ENCODE measurements at places on chromosomes 7 and 10. TPM values are rescaled to one million over a fixed set of nuclear protein-coding genes. Genes with fewer than 3 reads are reported as not detected.

The ZNF282 gene
- 13.2 TPM for total RNA-seq

The ARHGAP22 gene
- total RNA-seq = 3.5 TPM

The AGAP5 gene
- total RNA-seq = 2.6 TPM

The NPC1L1 gene
- total RNA-seq = 0.05 TPM

The IFT22 gene
- 26.5 TPM for total RNA-seq

- DNase-seq = peak; percentile 82
Observed at GRCh38 chr10:129888784-129889616, 75.1 kb downstream of the EBF3 start.

- no peak for DNase-seq
Observed at GRCh38 chr7:125195156-125195555, 265.5 kb upstream of the POT1 start.

DNA sequence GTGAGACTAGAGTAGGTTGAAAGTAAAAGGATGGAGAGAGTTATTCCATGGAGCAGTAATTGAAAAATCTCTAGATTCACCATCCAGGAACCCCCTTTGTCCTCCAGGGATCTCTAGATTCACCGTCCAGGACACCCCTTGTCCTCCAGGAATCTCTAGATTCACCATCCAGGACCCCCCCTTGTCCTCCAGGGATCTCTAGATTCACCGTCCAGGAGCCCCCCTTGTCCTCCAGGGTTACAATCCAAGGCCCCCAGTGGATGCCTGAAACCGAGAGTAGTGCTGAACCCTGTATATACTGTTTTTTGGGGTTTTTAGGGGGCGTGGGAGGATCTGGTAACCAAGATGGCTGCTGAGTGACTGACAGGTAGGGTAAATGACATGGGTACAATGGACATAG is 38.3 kb upstream of the PPP2R2D start:
- DNase-seq = no peak

DNA sequence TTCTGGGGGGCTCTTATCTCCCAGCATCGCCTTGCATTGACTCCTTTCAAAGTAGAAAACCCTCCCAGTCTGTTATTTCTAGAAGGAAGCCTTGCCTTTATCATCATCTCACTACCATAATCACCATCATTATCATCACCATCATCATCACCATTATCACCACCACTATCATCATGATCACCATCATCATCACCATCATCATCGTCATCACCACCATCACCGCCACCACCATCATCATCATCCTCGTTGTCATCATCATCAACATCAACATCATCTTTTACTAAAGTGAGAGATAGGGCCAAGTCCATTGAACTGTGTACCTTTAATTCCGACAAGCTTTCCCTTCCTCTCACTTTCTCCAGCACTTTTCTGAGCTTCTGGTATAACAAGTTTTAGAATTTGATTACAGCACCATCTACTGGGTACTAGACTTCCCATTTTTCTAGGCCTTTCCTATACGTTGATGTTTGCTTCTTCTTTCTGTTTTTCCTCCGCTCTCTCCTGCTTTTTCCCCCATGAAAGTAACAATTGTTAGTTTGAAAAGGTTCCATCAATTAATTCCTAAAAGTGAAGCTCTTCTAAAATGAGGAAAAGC is 226.4 kb downstream of the BUB3 start:
- no peak for DNase-seq

- DNase-seq = no peak
Observed at GRCh38 chr7:44067064-44067951, 1.9 kb upstream of the PGAM2 start.

GRCh38 chr7:36019980-36020379 is 133.1 kb upstream of the EEPD1 start:
- DNase-seq = no peak

DNA sequence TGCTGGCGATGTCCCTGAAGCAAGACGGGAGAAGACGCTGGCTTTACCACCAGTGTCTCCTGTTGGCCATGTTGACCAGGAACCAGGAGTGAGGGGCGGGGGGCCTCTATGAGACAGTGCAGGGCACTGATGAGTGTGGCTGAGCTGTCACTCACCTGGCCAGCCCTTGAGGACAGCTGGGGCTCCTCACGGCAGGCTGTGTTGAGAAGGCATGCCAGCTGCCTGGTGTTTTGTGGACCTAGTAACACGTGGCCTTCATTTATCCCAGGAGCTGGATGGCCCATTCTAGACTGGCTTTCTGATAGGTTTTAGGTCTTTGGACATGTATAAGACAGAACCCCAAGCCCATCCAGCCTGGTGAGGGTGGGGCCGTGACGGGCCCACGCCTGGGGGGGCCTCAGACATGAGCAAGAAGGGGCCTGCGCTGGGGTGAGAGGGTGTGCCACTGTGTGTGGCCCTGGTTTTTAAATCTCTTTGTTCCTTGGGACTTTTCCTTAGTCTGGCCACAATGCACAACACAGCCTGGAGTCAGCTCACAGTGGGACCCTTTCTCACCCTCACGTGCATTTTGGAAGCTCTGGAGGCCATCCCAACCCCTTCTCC is 10.5 kb downstream of the RHBDD2 start:
- DNase-seq = no peak

DNA sequence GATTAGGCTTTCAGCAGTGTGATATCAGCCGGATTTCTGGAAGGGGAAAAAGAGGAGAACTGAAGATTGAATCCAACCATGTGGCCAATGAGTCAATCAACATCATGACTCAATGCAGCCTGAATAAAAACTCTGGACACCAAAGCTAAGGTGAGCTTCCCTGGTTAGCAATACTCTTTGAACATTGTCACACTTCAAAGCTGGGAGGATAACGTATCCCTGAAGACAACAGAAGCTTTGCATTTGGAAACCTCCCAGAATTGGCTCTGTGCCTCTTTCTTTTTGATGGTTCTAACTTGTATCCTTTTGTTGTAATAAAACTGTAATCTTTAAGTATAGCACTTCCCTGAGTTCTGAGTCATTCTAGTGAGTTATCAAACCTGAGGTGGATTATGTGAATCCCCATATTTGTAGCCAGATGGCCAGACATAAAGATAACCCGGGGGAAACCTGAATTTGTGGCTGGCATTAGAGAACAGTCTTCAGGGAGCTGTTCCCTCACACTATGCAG is 284.4 kb downstream of the IPMK start:
- no peak for DNase-seq

DNA sequence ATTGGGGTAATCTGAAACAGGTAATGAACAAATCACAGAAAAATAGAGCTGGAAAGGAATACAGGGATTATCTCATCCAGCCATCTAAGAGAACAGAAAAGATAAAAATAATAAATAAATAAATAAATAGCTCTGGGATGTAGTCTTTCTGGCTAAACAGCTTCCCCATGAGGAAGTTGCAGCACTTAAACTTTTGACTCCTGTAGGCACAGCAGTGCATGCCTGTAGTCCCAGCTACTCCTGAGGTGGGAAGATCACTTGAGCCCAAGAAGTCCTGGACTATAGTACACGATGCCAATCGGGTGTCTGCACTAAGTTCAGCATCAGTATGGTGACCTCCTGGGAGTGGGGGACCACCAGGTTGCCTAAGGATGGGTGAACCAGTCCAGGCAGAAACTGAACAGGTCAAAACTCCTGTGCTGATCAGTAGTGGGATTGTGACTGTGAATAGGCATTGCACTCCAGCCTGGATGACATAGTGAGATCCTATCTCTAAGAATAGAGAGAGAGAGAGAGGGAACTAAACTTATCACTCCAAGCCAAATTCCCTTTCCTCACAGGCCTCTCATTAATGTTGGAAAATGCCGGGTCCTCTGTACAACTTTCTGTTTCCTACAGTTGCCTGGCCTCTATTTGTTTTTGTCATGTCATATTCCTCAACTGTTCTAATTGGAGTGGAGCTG is 61.7 kb upstream of the CDK13 start:
- no peak for DNase-seq

- peak; percentile 73 for DNase-seq
Observed at GRCh38 chr10:49106451-49106850, 8.9 kb downstream of the VSTM4 start.

GRCh38 chr7:33040803-33041516 is 21.6 kb downstream of the NT5C3A start:
- DNase-seq = no peak

- DNase-seq = no peak
Observed at GRCh38 chr7:5143935-5144903, 45.8 kb upstream of the WIPI2 start.

- DNase-seq = no peak
Observed at GRCh38 chr10:96846926-96847325, 14.8 kb downstream of the LCOR start.

DNA sequence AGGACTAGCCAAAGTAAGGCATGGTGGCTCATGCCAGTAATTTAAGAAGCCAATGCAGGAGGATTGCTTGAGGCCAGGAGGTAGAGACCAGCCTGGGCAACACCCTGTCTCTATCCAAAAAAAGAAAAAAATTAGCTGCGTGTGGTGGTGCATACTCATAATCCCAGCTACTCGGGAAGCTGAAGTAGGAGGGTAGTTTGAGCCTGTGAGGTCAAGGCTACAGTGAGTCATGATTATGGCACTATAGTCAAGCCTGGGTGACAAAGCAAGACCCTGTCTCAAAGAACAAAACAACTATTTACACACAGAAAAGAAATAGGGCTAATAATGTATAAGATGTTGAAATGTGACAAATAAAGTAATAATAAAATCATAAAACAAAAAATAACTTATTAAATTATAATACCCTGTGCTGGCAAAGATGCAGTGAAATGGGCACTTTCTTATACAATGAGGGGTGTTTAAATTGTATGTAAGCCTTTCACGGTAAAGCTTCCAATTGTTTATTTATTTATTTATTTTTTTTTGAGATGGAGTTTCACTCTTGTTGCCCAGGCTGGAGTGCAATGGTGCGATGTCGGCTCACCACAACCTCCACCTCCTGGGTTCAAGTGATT is 175.2 kb downstream of the TPST1 start:
- DNase-seq = no peak

DNA sequence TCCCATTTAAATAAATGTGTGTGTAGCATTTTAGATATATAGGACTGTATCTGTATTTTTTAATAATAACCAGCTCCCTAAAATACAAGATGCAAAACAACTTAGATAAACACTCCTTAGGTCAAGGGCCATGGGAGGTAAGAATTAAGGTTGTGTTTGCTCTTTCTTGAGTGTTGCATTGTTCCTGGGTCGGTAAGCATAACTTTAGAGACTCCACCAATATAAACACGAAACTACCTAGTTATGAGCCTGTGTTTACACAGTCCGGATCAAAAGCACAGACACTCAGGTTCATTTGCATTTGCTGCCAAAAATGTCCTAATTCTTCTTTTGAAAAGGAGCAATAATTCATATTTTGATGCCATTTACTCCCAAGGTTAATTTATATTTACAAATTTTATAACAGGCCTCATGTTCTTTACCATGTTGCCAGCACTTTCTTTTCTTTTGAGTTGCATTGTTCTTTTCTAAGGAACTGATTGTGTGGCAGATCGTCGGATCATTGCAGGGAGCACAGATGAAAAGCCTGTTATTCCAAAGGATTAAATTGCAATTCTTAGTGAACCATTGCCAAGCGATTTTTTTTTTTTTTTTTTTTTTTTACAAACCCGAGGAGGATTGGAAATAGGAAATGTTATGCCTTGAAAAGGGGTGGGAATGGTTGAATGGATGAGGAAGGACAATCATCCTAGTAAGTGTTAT is 45.8 kb upstream of the GLCCI1 start:
- DNase-seq = no peak

GRCh38 chr7:1053002-1053411 is 8.7 kb downstream of the GPR146 start:
- peak; percentile 69 for DNase-seq

DNA sequence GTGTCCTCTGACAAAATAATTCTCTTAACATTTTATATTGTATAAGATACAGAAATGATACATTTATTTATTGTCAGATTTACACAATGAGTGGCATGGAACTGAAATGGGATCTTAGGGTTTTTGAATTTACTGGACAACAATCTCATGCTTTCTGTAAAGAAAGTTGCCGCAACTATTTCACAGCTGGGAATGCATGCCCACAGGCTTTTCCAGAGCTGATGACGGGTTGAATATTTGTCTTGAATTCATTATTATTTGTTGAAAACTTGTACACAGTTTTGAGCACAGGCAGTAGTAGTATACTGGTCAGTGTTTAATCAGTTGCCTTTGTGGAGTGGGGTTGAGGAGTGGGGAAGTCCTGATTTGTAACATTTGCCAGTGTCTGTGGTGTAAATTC is 20.5 kb upstream of the MRC1 start:
- DNase-seq = no peak

- DNase-seq = no peak
Observed at GRCh38 chr10:60008816-60009215, 102.5 kb upstream of the CCDC6 start.

DNA sequence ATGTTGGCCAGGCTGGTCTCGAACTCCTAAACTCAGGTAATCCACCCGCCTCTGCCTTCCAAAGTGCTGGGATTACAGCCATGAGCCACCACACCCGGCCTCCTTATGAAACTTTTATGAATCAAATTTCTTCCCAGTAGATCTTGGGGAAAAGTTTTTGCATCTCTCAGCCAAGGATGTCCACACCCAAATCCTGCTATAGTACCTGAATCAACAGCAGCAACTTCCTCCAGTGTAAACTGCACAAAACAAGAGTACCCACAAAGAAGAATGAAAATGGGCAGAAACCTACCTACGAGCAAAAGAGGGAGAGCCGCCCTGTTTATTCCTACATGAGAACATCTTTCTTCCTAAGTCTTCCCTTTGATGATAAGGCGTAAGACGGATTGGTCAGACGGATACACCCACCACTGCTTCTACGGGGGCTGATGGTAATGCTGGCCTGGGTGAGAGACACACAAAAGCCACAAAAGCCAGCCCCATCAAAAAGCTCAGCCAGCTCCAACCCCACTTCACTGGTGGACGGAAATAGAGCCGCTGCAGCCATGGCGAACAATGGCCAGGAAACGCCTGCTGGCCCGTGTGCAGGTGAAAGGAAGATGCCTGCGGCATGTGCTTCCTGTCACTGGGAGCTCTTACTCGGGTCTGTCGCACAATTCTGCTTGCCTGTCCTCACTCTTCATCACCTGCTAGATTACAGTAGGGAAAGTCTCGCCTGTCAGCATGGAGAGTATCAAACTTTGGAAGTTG is 10.4 kb downstream of the JCAD start:
- DNase-seq = no peak

- DNase-seq = no peak
Observed at GRCh38 chr10:20215547-20216152, 399.4 kb downstream of the PLXDC2 start.

DNA sequence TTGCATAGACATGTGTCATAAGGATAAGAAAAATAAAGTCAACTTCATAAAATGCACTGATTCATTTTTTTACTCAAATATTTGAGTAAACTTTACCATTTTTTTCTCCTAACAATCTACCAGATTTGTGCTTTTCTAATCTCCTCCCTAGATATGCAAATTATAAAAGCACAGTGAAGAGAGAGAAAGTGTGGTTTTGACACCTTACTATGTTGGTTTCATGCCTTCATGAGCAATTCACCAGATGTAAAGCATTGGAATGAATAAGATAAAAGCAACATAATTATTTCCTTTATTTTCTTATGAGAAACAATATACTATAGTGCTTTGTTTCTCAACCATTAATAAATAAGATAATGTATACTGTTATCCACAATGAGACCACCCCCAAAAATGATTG is 432.5 kb upstream of the PCDH15 start:
- DNase-seq = no peak

GRCh38 chr7:517774-518629 is 1.6 kb downstream of the PDGFA start:
- peak; percentile 86 for DNase-seq

All from Right ventricle myocardium inferior (tissue), 1 donor.